ENCODE measurements at places on chromosomes 11 and 22. TPM values are rescaled to one million over a fixed set of nuclear protein-coding genes. Genes with fewer than 3 reads are reported as not detected.

The OR2AT4 gene
- polyA plus RNA-seq: 0.03 TPM

The CBLIF gene
- not detected for polyA plus RNA-seq

The DDX25 gene
- 38.1 TPM for polyA plus RNA-seq

The MS4A12 gene
- polyA plus RNA-seq: not detected

The POU2AF3 gene
- 2.7 TPM for polyA plus RNA-seq

The DNAJB7 gene
- 0.97 TPM for polyA plus RNA-seq

The BBS1 gene
- polyA plus RNA-seq: 77.1 TPM

The SLC22A9 gene
- 0.06 TPM for polyA plus RNA-seq

The RIMBP3B gene
- polyA plus RNA-seq: not detected

The CHRNA10 gene
- 1.3 TPM for polyA plus RNA-seq

The TRIM49 gene
- polyA plus RNA-seq: not detected

The SMTNL1 gene
- 1.6 TPM for polyA plus RNA-seq

The FXYD2 gene
- polyA plus RNA-seq: 5.0 TPM

The SCGB1A1 gene
- 0.69 TPM for polyA plus RNA-seq

The MYOD1 gene
- polyA plus RNA-seq: not detected

The OR2D2 gene
- not detected for polyA plus RNA-seq

The SPON1 gene
- polyA plus RNA-seq: 193 TPM

The OR52E5 gene
- polyA plus RNA-seq: not detected

The APIP gene
- polyA plus RNA-seq: 28.4 TPM

The FOLR2 gene
- 16.3 TPM for polyA plus RNA-seq

The GLYATL2 gene
- 4.9 TPM for polyA plus RNA-seq

The KDM4D gene
- 2.6 TPM for polyA plus RNA-seq

The ADAMTS8 gene
- 4.5 TPM for polyA plus RNA-seq

The LYVE1 gene
- 12.5 TPM for polyA plus RNA-seq
